ENCODE measurements at places on chromosomes 4 and X.

GRCh38 chr4:162392946-162393345, 229.1 kb upstream of the FSTL5 start:
- H3K4me1 ChIP-seq: no peaks in the 10 kb centered on the region
- H3K27me3 ChIP-seq: no peaks in the 10 kb centered on the region
- no peak for DNase-seq
- no peaks in the 10 kb centered on the region for H3K36me3 ChIP-seq
- no peak overlapping the region for H3K27ac ChIP-seq
- H3K4me3 ChIP-seq: no peak overlapping the region

DNA sequence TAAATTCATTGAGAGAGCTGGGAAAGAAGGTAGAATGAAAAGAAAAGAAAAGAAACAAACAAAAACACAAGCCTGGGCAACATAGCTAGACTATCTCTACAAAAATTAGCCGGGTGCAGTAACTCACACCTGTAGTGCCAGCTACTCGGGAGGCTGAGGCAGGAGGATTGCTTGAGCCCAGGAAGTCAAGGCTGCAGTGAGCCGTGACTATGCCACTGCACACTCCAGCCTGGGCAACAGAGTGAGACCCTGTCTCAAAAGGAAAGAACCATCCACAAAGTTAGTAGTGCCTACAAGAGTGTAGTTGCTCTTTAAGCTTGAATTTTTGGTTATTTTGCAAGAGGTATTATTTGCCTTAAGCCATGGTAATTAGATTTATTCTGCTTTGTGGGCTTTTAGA, 157.7 kb downstream of the CBR4 start:
- H3K27ac ChIP-seq: no peak overlapping the region
- DNase-seq: no peak
- H3K27me3 ChIP-seq: no peaks in the 10 kb centered on the region
- peaks cover 2% of the 10 kb centered on the region for H3K36me3 ChIP-seq
- no peak overlapping the region for H3K4me3 ChIP-seq

- no peak overlapping the region for H3K27ac ChIP-seq
- H3K4me1 ChIP-seq: no peaks in the 10 kb centered on the region
- H3K36me3 ChIP-seq: no peaks in the 10 kb centered on the region
- H3K4me3 ChIP-seq: no peak overlapping the region
- no peaks in the 10 kb centered on the region for H3K27me3 ChIP-seq
Observed at GRCh38 chrX:110133735-110134370, 130.9 kb downstream of the TMEM164 start.

GRCh38 chrX:123803331-123803983, 56.4 kb upstream of the XIAP start:
- H3K27me3 ChIP-seq: no peaks in the 10 kb centered on the region
- DNase-seq: peak; percentile 61
- H3K36me3 ChIP-seq: no peaks in the 10 kb centered on the region

GRCh38 chr4:187309456-187309855, 585.8 kb upstream of the FAT1 start:
- no peak overlapping the region for H3K27ac ChIP-seq
- H3K27me3 ChIP-seq: no peaks in the 10 kb centered on the region
- DNase-seq: peak; percentile 58
- no peak overlapping the region for H3K4me3 ChIP-seq
- H3K4me1 ChIP-seq: peaks cover 3% of the 10 kb centered on the region

GRCh38 chr4:17771284-17771908, 10.0 kb downstream of the FAM184B start:
- H3K4me3 ChIP-seq: no peak overlapping the region
- no peak overlapping the region for H3K27ac ChIP-seq
- H3K36me3 ChIP-seq: no peaks in the 10 kb centered on the region
- H3K27me3 ChIP-seq: no peaks in the 10 kb centered on the region
- H3K4me1 ChIP-seq: no peaks in the 10 kb centered on the region

DNA sequence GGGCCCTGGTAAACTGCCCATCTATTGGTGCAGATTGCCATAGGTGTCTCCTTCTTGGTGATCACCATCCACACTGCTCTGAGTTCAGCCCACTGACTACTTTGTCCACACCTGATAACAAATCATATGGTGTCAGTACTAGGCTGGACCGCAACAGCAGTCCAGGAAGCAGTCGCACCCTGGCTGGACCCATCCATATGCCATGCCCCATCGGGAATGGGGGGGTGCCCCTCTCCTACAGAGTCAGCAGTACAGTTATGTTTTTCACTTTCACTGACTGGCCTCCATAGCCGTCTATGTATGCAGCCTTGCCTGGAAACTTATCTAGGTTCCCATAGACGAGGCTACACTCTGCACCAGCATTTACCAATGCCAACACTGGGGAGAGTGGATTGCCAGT, 226.1 kb downstream of the ADGRL3 start:
- H3K4me3 ChIP-seq: no peak overlapping the region
- DNase-seq: no peak

DNA sequence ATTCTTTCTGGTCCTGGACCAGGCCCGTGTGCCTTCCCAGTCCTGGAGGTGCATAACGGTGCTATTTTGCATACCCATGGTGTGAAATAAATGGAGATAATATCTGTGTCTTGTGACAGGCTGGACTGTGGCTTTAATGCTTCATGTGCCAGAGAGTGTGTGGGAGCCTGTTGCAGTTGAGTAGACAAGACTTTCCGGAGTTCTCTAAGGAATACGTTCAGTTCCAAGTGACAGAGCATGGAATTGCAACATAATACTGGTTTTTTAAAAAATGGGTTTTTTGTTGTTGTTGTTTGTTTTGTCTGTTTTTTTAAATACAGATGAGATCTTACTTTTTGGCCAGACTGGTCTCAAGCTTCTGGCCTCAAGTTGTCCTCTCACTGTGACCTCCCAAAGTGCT, 74.0 kb downstream of the HPRT1 start:
- DNase-seq: no peak
- no peak overlapping the region for H3K4me3 ChIP-seq
- H3K27me3 ChIP-seq: no peaks in the 10 kb centered on the region
- peaks cover 3% of the 10 kb centered on the region for H3K4me1 ChIP-seq
- H3K27ac ChIP-seq: no peak overlapping the region
- no peaks in the 10 kb centered on the region for H3K36me3 ChIP-seq

GRCh38 chr4:180674619-180675358, 1568.4 kb upstream of the TENM3 start:
- H3K36me3 ChIP-seq: no peaks in the 10 kb centered on the region
- no peaks in the 10 kb centered on the region for H3K4me1 ChIP-seq
- H3K4me3 ChIP-seq: no peak overlapping the region
- DNase-seq: no peak
- no peaks in the 10 kb centered on the region for H3K27me3 ChIP-seq
- H3K27ac ChIP-seq: no peak overlapping the region

GRCh38 chrX:26927419-26927818, 535.7 kb downstream of the PPP4R3C start:
- H3K36me3 ChIP-seq: no peaks in the 10 kb centered on the region

- no peak overlapping the region for H3K4me3 ChIP-seq
- DNase-seq: no peak
- H3K4me1 ChIP-seq: no peaks in the 10 kb centered on the region
- H3K36me3 ChIP-seq: no peaks in the 10 kb centered on the region
- H3K27me3 ChIP-seq: no peaks in the 10 kb centered on the region
Observed at GRCh38 chr4:114563536-114564315, 34.9 kb upstream of the UGT8 start.

GRCh38 chrX:140817943-140818342, 108.4 kb downstream of the LINC00632 start:
- no peaks in the 10 kb centered on the region for H3K27me3 ChIP-seq
- peak; percentile 43 for DNase-seq
- no peaks in the 10 kb centered on the region for H3K36me3 ChIP-seq
- H3K4me3 ChIP-seq: no peak overlapping the region

DNA sequence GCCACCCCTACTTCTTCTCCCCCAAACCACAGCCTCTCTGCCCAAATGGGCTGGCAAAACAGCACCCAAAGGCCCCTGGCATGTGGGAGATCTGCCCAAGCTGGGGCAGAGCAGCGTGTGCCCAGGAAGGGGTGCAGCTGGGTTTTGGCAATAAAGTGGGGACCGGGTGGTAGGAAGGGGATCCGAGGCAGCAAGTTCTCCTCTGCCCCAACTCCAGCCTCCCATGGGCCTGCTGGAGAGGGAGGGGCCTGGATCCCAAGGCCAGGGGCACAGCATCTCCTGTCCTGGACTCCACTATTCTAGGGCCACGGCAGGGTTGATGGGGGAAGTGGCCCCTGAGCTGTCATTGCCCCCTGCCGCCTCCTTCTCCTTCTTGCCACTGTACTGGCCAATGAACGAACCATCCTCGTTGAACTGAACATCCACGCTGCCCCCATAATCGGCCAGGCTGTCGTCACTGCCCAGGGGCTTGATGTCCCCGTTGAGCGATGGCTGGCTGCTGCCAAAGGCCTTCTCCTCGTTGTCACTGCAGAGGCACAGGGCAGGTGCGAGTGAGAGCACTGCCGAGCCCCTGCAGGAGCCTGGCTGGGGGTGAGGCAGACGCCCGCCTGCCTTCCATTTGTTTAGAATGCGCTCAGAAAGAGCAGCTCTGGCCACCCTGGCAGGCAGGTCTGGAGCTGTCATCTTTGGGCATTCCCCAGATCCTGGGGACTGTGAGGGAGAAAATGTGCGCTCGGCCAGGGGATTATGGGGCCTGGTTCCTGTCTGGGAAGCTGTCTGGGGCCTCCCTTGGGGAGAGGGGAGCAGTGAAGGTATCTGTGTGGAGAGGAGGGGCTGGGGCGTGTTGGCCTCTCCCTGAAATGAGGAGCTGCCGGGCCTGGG, 23.4 kb downstream of the L1CAM start:
- no peak overlapping the region for H3K4me3 ChIP-seq
- no peaks in the 10 kb centered on the region for H3K36me3 ChIP-seq
- no peaks in the 10 kb centered on the region for H3K27me3 ChIP-seq
- no peak overlapping the region for H3K27ac ChIP-seq
- DNase-seq: no peak

GRCh38 chr4:118842055-118842454, 6.1 kb upstream of the SEC24D start:
- no peak overlapping the region for H3K27ac ChIP-seq
- H3K4me1 ChIP-seq: peaks cover 6% of the 10 kb centered on the region
- no peaks in the 10 kb centered on the region for H3K36me3 ChIP-seq
- peak; percentile 9 for DNase-seq
- no peaks in the 10 kb centered on the region for H3K27me3 ChIP-seq

- H3K36me3 ChIP-seq: no peaks in the 10 kb centered on the region
- H3K27me3 ChIP-seq: no peaks in the 10 kb centered on the region
- no peaks in the 10 kb centered on the region for H3K4me1 ChIP-seq
- H3K27ac ChIP-seq: no peak overlapping the region
Observed at GRCh38 chrX:55919367-55920221, 202.0 kb downstream of the RRAGB start.
